Activated B cell treated with CpG ODN at 0.5 μM for 24 hours (primary cell): ENCODE measurements at places on chromosomes 1 and 21.

DNA sequence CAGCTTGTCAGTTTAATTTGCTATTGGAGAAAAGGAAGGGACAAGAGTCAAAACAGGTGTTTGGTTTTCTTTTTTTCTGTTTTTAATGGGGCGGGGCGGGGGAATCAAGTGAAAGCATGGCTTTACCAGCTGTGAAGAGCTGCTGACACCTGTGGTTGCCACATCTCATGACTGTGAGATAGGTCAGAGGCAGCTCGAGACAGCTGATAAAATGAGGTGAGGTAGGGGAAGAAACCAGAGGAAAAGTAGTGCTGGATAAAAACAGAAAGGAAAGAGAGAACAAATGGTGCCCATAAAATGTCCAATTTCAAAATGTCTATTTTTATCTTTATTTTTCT is 272.3 kb downstream of the NEGR1 start:
- DNase-seq = no peak

GRCh38 chr1:8211883-8212579 is 105.9 kb upstream of the SLC45A1 start:
- no peak for DNase-seq

DNA sequence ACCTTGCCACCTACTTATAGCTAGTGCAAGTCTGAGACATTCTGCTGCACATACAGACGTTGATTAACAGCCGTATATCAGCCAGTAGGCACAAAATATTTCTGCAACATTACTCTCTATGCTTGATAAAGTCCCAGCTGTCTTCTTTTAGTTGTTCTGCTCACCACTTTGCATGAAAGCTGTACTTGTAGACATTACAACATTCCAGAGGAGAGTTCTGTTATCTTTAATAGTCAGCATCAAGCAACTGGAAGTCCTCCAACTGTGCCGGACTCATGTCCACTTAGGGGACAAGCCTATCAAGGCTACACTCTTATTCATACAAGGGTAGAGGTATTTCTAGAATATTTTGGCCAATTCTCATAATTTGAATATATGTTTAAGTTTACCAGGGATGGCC is 50.0 kb downstream of the CACHD1 start:
- no peak for DNase-seq

DNA sequence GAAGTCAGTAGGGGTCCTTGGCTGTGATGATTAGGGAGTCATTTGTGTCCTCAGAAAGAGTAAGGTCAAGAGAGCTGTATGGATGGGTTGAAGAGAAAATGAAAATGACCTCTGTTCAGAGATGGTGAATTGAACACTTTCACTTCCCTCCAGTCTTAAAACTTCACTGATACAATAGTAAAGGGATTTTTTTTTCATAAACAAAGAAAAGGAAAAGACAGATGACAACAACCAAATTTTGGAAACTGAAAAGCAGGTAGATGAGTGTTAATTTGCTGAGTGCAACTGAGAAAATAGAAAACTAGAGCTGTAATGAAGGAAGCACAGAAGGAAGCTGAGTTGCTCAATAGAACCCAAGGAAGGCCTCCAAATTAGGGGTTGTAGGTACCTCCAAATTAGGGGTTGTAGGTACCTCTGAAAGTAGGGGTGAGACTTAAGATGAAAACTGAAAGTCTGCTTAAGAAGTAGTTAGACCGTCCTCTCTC is 14.8 kb upstream of the S1PR1 start:
- no peak for DNase-seq

- no peak for DNase-seq
These were observed 80.7 kb upstream of the HP1BP3 start for GRCh38 chr1:20867847-20868246.

DNA sequence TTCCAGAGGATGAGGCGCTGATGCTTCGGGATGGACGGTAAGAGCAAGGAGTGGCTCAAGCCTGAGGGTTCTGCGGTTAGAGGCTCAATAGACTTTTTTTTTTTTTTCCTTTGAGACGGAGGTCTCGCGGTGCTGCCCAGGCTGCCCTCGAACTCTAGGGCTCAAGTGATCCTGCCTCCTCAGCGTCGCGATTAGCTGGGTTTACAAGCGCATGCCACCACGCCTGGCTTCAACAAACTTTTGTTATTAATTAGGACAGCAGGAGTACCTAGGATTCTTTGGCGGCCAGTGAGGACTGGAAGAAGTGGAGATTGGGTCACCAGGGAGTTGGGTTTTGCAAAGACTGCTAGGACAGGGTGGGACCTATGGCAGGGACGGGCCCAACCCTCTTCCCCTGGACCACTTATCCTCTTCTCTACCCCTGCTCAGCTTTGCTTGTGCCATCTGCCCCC is 587 bp downstream of the SCNM1 start:
- no peak for DNase-seq

DNA sequence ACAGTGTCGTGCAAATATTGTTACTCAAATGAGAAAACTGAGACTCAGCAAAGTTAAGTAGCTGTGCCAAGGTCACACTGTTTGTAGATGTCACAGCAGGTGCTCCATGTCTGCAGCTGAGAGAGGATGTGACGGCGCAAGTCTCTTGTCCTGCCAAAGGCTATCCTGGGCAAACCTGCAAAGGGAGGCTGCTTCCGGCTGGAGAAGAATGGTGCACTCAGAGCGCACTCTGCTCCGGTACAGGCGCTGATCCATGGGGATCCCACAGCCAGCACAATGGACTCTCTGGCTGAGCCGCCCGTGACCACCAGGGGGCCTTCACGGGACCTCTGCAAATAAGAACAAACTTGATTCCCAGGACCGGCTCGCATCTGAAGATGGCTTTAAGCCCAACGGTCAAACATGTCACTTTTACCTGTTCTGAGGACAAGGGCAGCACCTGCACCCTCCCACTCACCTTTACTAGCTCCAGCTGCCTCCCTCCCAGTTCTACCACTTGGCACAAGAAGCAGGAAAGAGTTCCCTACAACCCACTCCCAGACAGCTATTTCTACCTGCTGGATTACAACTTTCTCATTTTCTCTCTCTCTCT is 21.9 kb downstream of the RD3 start:
- DNase-seq = peak; percentile 38

DNA sequence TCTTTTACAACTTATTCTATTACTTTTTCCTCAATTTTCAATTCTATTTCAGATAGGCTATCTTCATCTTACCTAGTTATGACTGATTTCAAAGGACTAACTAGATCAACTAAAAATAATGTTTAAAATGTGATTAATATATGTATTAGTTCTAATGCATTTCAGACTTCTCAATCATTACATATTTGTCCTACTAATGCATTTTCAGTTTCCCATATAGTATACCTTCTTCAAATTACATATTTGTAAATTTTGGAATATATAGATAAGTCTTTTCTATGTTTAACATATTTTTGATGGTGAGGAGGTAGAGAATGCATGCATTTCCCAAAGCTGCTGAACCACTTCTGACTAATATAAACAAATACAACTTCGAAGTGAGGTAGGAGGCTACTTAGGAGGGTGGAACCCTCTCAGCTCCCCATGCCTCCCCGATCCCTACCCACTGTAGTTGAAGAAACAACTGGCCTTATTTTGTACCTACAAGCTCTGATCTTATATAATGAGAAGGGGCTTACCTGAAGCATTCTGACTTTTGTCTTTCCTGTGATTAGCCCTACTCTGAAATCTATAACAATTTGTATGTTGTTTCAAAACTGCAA is 1.7 kb downstream of the TRMT1L start:
- DNase-seq = no peak

DNA sequence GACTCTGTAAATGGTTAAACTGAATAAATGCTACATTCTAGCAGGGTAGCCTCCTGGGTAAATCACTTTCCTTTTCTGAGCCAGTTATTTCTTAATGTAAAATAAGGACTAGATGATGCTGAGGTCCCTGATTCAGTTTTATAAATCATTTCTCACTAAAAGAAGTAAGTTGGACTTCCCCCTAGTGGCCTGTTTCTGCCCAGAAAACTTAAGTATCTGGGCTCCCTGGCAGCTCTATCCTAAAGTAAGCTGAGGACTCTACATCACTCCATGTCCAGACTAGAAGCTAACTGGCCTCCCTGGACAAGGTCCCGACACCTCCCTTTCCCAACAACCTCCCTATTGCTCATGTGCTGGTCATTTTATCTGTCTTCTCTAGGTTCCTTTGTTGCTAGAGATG is 3.0 kb downstream of the GPN2 start:
- no peak for DNase-seq

GRCh38 chr1:241142493-241142892 is 214.5 kb downstream of the RGS7 start:
- no peak for DNase-seq

DNA sequence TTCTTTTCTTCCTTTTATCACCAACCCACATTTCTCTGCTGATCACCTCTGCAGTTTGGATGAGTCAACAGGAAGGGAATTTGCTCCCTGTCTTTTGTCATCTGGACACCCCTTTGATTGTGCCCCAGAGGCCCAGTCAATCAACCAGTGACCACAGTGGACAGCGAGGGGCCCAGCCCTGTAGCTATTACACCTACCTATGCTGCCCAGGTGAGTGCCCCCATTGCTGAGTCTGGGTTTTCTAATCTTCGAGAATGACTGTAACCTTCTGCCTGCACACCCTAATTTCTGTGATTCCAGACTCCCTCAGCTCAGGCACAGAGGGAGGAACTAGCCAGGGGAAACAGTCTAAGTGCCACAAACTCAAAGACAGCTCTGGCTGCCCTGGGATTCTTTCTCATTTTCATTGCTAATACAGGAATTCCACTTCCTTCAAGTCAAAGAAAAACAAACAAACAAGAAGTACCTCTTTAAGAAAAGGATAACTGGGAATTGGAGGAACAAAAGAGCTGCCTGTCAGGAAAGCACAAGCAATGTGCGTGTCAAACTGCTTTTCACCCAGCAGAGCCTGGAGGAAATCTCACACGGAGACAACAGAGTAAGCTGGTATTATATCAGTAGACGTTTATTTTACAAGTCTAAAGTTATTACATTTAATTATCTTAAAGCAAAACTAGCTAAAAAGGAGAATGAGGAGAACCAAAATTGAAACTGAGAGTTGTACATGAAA is 311.1 kb downstream of the AJAP1 start:
- no peak for DNase-seq

GRCh38 chr1:40625076-40625475 is 40.4 kb downstream of the RIMS3 start:
- DNase-seq = no peak

- DNase-seq = no peak
These were observed 62.8 kb upstream of the USP25 start for GRCh38 chr21:15667010-15667409.

- DNase-seq = no peak
These were observed 16.2 kb upstream of the MEF2D start for GRCh38 chr1:156516821-156517220.

GRCh38 chr1:66244429-66244828 is 289.5 kb upstream of the SGIP1 start:
- DNase-seq = no peak

- no peak for DNase-seq
These were observed 141.5 kb downstream of the KAZN start for GRCh38 chr1:14740016-14740415.

DNA sequence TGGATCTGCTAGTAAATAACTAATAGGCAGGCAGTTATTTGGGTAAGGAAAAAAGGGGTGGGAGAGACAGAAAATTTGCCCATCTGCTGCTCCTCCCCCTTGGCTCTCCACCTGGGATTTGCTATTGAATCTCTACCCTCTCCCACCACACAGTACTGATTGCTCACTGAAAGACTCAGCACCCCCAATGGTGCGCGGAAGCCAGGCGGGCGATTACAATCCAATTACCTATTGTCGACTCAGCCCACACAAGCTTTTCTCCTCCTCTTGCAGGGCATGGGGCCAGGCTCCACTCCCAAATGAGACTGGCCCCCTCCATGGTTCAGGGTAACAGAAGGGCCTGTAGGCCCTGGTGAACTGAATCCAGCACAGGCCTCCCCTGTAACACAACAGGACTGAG is 2.7 kb upstream of the HMGN2 start:
- DNase-seq = no peak

GRCh38 chr1:218284377-218284916 is 646 bp upstream of the RRP15 start:
- no peak for DNase-seq

- DNase-seq = no peak
These were observed 5.8 kb downstream of the HMCN1 start for GRCh38 chr1:185739967-185740366.

GRCh38 chr1:196034080-196034706 is 574.0 kb downstream of the KCNT2 start:
- no peak for DNase-seq

GRCh38 chr1:8510041-8510823 is 192.3 kb downstream of the SLC45A1 start:
- DNase-seq = no peak

GRCh38 chr1:204459706-204460105 is 34.9 kb downstream of the PIK3C2B start:
- no peak for DNase-seq

DNA sequence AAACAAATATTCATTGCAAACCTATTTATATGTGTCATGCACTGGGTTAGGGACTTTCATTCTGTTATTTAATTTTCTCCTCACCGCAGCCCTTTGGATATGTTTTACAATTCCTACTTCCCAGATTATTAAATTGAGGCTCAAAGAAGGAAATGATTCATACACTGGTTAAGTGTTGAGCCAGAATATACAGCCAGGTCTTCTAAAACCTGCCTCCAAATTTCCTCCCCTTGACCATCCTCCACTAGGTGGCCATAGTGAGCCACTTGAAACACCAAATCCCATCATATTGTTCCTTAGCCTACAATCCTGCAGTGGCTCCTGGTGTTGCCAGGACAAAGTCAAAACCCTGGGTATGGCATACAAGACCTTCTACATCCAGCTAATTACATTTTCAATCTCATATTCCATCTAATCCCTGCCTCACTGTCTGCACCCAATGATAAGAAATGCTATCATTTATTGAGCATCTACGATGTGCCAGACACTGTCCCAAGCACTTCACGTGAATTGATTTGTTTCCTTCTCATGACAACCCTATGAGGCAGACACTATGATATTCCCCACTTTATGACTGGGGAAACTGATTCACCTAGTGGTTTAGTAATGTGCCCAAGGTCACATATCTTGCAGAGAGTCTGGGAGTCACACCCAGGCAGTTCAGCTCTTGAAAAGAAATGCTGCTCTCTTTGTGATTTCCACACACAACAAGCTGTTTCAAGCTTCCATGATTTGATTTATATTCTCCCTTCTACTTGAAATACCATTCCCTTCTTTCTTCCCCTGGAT is 23.6 kb upstream of the KIRREL1 start:
- DNase-seq = no peak

GRCh38 chr1:173400387-173400995 is 76.6 kb upstream of the PRDX6 start:
- no peak for DNase-seq

- DNase-seq = no peak
These were observed 16.1 kb downstream of the CD101 start for GRCh38 chr1:117017648-117018047.

DNA sequence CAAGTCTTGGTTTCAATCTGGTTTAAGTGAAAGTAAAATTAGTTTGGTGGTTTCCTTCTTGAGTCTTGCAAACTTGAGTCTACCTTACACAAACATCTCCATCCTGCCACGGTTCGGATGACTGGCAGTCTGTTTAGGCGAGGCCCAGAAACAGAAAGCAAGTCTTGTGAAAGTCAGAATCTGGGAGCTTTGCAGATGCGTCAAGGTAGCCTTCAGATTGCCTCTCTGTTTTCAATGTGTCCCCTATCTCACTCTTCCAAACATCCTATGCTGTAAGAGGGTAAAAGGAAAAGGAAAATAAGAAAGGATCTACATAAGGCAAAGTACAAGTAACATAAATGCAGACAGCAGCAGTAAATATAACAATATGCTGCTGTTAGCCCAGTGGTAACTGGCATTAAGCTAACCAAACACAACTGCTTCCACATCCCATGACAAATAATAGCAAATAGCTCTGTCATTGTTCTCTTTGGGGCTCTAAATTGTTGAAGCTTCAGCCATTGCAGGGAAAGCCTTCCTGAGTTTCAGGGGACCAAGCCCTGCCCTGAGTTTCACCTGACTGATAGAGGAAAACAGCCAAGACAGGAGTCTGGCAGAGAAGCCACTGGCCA is 26.2 kb upstream of the C1orf105 start:
- peak; percentile 36 for DNase-seq
